Right ventricle myocardium inferior (tissue), 1 donor: ENCODE measurements at places on chromosomes 1 and 21.

GRCh38 chr21:32585042-32585710 lies at the start of gene TCP10L:
TCP10L (minus strand) TSS chr21:32585523; CDS start chr21:32584304, 1,219 bp downstream.
- no peak for DNase-seq

GRCh38 chr1:169550294-169550693 lies 36.0 kb downstream of the F5 start:
- DNase-seq, result no peak

DNA sequence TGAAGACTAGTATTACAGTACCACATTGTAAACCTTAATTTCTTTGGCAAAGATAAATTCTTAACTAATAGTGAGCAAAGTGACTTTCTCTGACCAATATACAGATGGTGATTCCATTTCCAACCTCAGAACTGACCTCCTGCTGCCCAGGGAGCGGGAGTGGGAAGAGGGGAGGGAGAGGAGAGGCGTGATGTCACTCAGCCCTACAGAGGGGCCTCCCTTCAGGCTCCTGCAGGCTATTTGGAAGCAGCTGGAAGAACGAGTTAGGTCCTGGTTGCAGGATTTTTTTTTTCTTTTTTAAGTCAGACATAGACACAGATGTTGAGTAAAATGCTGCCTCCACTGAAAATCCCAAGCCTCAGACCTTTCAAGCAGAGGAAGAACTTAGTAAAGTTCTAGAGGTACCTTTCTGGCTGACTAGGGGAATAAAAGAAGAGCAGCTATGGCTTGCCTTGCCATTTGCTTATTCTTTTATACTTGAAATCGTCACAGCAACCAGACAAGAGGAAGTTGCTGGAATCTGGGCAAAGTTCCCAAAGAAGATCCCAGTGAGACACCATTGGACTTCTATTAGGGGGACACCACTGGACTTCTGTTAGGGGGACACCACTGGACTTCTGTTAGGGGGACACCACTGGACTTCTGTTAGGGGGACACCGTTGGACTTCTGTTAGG lies 54.5 kb downstream of the EXO1 start:
- DNase-seq, result no peak

DNA sequence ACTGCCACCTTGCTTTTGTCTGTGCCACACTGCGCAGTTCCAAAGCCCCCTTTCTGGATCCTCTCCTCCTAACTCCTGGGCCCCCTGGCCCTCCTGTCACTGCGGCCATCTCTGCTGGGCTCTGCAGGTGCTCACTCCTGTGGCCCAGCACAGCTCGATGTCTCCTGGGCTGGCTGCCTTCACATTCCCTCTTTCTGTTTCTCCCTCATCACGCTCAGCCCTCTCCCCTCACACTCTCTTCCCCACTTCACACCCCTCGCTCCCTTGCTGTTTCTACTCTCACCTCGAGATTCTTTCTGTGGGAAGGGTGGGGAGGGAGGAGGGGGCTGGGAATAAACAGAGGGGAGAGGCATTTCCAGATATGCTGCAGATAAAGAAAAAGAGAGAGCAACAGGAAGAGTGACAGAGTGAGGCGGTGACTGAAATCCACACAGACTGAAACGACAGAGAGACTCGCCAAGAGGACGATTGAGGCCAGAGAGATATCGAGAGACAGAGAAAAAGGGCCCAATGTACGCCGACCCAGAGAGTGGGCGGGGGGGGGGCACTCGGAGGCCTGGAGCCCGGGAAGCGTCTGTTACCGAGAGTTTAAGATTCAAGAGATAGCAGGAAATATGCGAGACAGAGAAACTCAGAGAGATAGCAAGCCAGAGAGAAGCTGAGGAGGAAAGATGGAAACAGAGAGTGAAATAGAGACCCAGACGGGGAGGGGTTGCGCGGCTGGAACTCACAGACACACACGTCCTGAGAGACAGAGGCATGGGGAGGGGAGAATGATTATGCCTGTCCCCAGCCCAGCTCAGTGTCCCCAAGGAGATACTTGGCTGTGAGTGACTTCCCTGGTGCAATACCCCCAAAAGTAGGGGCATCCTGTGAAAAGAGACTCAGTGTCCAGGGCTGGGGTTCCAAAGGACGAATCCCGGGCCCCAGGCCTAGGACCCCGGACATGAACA lies 666 bp downstream of the CSF3R start:
- no peak for DNase-seq
